ENCODE measurements at places on chromosomes 5 and 9.

DNA sequence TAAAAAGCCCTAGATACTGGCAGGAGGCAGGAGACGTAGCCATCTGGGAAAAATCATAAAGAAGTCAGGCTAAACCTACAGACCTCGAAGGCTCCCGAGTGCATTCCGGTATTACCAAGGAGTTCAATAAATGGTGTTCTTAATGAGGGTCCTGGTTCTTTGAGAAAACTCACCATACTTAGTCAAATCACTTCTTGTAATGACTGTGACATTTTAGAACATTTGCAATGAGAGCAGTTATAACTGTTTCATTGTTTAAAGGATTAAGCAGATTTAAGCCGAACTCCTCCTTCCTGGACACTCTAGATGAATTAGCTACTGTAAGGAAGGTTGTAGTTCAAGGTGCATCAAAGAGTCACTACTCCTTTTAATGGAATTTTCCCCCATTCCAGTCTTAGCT is 67.8 kb downstream of the EFNA5 start:
- no peak for DNase-seq

GRCh38 chr5:68395302-68395701 is 179.7 kb downstream of the PIK3R1 start:
- no peak for DNase-seq

GRCh38 chr5:16826379-16827125 is 109.5 kb downstream of the MYO10 start:
- no peak for DNase-seq

- DNase-seq = no peak
Measured at GRCh38 chr5:124404796-124405195, 341.6 kb downstream of the ZNF608 start.

- DNase-seq = peak; percentile 11
Measured at GRCh38 chr9:98657897-98658296, 50.8 kb downstream of the GABBR2 start.
